ENCODE measurements at places on chromosomes 16 and 17.

DNA sequence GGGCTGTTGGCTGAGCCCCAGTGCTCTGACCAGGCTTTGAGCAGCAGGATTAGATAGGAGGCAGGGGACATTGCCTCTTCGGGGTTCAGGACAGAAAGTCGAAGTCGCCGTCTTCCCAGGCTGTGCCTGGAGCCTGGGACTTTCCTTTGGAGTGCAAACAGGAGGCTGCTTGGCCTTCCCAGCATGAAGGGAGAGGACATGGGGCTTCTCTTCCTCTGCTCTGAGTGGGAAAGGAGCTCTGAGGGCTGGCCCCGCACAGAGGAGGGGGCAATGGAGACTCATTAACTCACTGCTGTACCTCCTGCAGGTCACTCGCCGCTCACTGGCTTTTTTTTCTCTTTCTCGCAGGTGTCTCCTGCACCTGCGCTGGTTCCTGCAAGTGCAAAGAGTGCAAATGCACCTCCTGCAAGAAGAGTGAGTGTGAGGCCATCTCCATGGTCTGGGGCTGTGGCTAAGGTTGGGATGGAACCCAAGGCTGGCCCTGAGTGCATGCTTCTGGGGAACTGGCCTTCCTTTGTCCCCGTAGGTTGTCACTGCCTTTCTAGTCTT, 642 bp downstream of the MT1F start:
- DNase-seq, result no peak

DNA sequence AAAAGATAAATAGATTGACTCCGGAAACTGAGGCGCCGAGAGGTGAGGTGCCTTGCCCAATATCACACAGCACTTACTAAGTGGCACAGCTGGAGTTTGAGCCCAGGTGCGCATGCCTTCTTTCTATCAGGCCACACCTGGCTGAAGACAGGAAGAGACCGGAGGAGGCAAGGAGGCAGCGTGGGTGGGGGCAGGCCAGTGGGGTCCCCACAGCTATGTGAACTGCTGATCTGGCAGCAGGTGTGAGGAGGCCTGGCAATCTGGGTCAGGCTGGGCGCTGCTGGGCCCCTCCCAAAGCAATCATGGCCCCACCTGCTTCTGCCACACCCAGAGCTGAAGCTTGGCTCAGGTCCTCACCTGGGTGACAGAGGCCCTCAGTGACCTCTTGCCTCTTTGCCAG, 1.9 kb upstream of the GDPD3 start:
- no peak for DNase-seq

GRCh38 chr17:48335858-48336500, 94.0 kb downstream of the SKAP1 start:
- DNase-seq, result peak; percentile 80

- no peak for DNase-seq
Observed at GRCh38 chr17:68302666-68303065, 11.4 kb downstream of the ARSG start.

DNA sequence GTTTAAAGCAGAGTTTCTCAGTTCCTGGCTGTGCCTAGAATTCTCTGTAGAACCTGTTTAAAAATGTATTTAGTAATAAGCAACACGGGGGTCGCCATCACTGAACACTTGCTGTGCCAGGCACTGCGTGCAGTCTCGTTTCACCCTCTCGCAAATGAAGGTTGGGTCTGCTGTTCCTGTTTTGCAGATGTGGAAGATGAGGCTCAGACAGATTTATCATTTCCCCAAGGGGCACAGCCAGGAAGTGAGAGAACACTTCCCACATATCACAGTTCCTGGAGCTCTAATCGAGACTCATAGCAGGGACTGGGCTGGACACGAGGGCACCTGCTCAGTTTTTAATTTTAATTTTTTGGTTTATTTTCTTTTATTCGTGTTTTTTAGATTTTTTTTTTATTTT, 122.7 kb downstream of the ABCC6 start:
- DNase-seq, result no peak

GRCh38 chr17:79294459-79295071, 219.9 kb downstream of the ENGASE start:
- DNase-seq, result peak; percentile 33

DNA sequence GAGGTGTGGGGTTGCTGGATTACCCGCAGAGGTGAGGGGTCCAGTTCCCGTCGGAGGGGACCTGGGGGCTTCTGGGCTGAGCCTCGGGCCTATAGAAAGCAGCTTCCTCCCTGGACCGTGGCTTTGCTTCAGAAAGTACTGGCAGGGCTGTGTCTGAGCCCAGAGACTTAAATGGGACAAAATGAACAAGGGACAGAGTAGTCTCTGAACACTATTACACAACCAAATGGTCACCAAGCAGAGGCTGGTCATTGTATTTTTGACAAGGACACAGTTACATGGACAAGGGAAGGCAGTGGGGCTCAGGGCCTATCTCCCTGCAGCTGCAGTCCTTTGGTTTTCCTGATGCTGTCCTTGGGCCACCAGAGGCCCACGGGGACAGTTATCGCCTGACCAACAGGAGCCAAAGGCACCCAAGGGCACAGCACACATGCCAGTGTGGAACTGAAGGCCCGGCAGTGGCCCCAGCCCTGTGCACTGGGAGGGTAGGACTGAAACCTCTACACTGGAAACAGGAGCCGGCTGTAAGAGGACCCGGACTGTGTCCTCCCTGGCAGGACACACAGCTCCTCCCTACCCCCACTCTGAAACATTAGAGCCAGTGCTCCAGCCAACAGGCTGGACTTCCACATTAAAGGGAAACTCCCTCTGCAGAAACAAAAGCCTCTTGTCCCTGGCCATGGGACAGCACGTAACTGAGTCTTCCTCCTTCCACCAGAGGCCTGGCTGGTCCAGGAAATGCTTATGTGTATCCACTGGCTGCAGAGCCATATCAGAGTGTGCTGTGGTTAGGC, 26.0 kb upstream of the ERN1 start:
- DNase-seq, result no peak

DNA sequence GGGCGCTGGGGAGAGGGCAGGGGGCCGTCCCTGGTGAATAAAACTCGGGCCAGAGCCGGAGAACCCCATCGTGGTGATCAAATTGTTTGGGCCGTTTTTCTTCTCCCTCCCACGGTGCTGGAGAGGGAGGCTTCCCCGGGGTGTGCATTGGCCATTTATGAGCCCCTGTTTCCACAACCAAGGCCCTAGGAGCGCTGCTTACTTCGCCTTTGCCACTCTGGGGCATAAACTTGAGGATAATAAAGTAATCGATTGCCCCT, 544 bp downstream of the CCP110 start:
- DNase-seq, result no peak

GRCh38 chr16:760065-760464, 469 bp upstream of the MSLN start:
- no peak for DNase-seq

DNA sequence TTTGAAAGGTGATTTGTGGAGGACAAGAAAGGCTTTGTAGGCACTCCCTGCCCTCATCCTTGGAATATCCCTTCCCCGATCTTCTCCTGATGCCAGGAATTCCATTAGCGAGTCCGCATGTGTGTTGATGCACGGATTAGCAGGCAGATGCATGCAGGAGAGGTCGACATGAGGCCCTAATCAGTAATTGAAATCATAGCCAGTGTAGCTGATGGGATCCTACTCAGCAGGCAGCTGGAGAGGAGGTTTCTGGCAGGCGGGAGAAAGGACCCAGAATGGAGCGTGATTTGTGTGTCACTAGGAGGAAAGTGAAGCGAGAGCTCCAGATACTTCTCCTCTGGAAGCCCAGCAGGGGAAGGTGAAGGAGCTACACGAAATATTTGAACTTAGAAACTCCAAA, 196.3 kb upstream of the CDH11 start:
- no peak for DNase-seq

DNA sequence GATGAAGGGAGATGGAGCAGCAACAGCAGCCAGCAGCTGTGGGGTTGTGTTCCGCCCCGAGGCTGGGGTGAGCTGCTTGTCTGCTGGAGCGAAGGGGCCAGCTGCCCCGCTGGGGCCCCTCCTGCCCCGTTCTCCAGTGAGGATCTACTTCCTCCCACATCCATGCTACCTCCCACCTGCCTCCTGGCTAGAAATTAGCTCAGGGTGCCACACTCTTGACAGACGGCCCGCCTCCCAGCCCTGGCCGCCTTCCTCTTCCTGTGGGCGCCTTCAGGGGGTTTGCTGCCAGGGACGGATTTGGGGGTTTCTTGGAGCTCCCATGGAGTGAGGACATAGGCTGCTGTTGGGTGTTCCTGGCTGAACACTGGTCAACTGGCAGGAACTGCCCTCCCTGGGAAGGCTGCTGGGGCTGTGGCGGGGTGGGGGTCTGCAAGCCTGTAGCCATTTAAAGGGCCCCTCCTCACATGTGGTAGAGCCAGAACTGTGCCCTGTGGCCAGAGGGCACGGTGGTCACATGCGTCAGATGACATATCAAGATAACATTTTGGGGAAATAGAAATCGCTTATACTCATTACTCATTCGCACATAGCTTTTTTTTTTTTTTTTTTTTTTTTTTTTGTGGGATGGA, 13.1 kb downstream of the TBC1D24 start:
- DNase-seq, result peak; percentile 50

- no peak for DNase-seq
Observed at GRCh38 chr17:16908273-16908672, 63.6 kb downstream of the TNFRSF13B start.

DNA sequence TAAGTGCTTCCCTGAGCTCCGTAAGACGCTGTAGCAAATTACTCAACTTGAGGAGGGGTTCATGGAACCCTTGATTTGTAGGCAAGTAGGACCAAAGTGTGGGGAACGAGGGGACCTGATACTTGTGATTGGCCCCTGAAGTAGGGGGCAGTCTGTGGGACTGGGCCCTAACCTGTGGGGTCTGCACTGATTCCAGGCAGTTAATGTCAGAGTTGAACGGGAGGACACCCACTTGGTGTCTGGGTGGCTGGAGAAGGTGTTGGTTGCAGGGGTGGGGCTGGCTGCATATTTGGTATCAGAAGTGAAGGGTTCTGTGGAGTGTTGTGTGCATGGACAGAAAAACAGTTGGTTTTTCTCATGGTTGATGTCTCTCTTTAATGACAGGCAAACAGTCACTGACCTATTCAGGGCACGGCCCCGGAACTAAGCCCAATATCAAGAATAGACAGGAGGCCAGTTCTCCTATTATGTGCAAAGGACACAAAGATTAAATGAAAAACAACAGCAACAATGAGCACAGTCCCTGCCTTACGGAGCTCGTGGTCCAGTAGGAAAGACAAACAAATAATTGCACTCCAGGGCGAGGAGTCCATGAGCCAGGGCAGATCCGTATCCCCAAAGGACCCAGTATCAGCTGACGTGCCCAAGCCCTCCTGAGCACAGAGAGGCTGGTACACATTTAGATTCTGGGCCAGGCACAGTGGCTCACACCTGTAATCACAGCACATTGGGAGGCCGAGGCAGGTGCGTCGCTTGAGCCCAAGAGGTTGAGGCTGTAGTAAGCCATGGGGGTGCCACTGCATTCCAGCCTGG, 19.2 kb downstream of the MXRA7 start:
- DNase-seq, result no peak

DNA sequence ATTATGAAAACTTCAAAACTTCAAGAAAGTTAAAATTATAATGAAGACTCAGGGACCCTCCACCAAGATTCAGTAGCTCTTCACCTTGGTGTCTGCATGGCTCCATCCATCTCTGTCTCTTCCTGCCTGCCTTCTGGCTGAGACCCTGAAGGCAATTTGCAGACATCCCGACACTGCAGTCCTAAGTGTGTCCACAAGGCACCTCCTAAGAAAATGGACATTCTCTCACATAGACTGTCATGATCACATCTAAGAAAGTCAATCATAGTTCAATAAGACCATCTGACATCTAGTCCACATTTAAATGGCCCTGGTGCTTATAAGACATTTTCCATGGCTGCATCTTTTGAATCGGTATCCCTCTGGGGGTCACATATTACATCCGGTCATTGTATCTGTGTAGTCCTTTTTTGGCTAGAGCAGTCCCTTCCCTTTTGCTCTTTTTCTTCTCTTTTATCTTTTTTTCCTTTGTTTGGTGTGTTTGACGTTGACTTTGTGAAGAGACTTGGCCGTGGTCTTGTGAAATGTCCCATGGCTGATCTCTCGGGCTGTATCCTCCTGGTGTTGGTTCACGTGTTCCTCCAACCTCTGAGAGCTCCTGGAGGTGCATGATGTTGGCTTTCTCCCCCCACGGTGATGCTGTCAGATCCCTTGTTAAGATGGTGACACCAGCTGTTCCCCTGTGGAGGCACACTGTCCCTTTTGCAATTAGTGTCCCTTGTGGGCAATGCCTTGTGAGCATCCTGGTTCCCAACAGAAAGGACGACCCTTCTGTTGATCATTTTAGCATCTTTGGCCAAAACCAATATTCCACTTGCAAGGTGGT, 5.0 kb upstream of the TNFRSF13B start:
- no peak for DNase-seq

DNA sequence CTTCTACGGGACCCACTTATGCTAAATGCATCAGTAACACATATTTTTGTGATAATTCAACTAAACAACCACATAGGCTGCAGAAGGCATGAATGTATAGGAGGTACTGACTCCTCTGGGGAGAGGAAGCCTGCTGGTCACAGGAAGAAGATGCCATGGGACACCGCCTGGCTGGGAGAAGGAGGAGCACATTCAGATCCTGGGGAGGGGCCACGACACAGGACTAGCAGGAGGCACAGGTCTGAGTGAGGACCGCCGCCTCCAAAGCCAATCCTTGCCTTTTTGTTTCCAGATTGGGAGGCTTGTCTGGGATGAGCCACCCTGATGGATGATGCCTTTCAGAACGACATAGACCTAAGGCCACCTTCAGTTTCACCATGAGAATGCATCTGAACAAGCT, 34.6 kb downstream of the MBTPS1 start:
- DNase-seq, result no peak

- no peak for DNase-seq
Observed at GRCh38 chr16:57948027-57948426, 22.9 kb downstream of the CNGB1 start.

GRCh38 chr16:89268987-89269735, 51.7 kb downstream of the ZNF778 start:
- no peak for DNase-seq

GRCh38 chr17:30831663-30832437, at the start of gene ATAD5:
Gene ATAD5, plus strand, starts transcription at chr17:30831966. Its CDS starts 382 bp downstream, at chr17:30832348.
- DNase-seq, result peak; percentile 91

DNA sequence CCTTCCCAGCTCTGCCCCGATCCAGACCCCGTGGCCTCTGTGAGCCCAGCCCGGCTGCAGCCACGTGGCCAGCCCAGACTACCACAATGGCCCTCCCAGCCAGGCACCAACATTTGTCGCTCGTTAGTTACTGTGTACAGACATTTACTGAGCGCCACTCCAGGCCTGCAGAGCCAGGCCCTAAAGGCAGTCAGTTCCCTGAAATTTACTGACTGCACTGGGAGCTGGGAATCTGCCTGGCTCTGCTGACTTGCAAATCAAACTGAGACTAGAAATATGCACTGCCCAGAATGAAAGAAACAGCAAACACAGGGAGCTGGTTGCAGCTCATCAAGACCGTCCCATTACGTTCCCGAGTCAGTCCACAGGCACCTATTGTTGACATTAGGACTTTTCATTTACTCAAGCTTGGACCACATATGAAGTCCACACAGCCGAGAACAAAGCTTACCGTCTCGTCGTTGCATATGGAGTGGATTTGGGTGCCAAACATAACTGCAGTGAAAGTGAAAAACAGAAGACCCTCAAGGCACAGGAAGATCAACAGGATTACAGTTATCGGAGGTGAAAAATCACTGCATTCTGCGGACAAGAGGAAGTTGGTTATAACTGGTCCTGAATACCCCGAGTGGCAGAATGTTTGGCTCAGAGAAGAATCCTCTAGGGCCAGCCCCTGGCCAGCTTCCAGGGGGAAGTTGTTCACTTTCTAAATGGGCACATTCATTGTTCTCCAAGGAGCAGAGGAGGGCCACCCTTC, 34.5 kb downstream of the ZDHHC7 start:
- DNase-seq, result no peak

GRCh38 chr17:68497885-68498319, 14.3 kb upstream of the PRKAR1A start:
- peak; percentile 71 for DNase-seq

GRCh38 chr17:59558039-59558438, 7.4 kb upstream of the DHX40 start:
- peak; percentile 11 for DNase-seq

All from hematopoietic multipotent progenitor cell treated with erythropoietin and hydrocortisone succinate and interleukin-3 and kit ligand, for 8 days (in vitro differentiated cells).